Left ventricle myocardium inferior (tissue), 1 donor: ENCODE measurements at places on chromosomes 6 and 20. TPM values are rescaled to one million over a fixed set of nuclear protein-coding genes. Genes with fewer than 3 reads are reported as not detected.

DNA sequence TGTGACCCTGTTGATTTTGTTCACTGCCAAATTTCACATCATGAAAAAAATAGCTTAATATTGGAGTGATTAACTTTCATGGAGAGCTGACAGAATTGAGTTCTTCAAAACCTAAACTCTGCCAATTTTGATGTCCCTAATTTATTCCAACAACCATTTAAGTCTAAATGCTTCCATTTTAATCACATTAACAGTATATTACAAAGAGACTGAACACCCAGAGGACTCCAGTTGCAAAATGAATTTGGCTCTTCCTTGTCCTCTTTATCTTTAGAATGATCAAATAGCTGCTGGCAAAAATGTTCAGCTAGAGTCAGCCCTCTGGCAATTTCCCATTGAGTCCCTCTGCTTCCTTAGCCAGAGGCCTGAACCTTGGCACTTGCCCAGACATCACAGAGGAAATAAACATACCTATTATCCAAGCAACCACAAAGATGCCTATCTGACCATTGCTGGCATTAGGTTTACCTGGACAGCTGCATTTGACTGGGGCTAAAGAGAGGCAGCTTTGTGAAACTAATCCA, 299.0 kb upstream of the STXBP5 start:
- no peaks in the 10 kb centered on the region for H3K27me3 ChIP-seq
- no peak overlapping the region for H3K4me3 ChIP-seq
- peak overlapping the region; percentile 17 for H3K27ac ChIP-seq
- peaks cover 16% of the 10 kb centered on the region for H3K4me1 ChIP-seq

Gene NKX2-4
- not detected for total RNA-seq

GRCh38 chr20:51758978-51759544, 9.1 kb downstream of the ATP9A start:
- H3K27me3 ChIP-seq: no peaks in the 10 kb centered on the region
- H3K27ac ChIP-seq: no peak overlapping the region
- DNase-seq: peak; percentile 30
- H3K36me3 ChIP-seq: no peaks in the 10 kb centered on the region
- H3K4me3 ChIP-seq: no peak overlapping the region
- peaks cover 8% of the 10 kb centered on the region for H3K4me1 ChIP-seq

Gene JAG1
- total RNA-seq: 20.5 TPM

GRCh38 chr6:3328145-3328544, 69.4 kb downstream of the PSMG4 start:
- no peak overlapping the region for H3K4me3 ChIP-seq
- H3K27me3 ChIP-seq: no peaks in the 10 kb centered on the region
- H3K4me1 ChIP-seq: peaks cover 38% of the 10 kb centered on the region
- H3K36me3 ChIP-seq: no peaks in the 10 kb centered on the region
- no peak overlapping the region for H3K27ac ChIP-seq

GRCh38 chr6:75230484-75231325, 12.9 kb downstream of the COX7A2 start:
- H3K4me1 ChIP-seq: peaks cover 22% of the 10 kb centered on the region
- H3K36me3 ChIP-seq: no peaks in the 10 kb centered on the region
- no peak overlapping the region for H3K27ac ChIP-seq
- H3K4me3 ChIP-seq: peak overlapping the region; percentile 43

GRCh38 chr20:8489094-8489883, 357.2 kb downstream of the PLCB1 start:
- peaks cover 14% of the 10 kb centered on the region for H3K4me1 ChIP-seq
- no peaks in the 10 kb centered on the region for H3K36me3 ChIP-seq
- peak; percentile 24 for DNase-seq
- H3K27me3 ChIP-seq: no peaks in the 10 kb centered on the region
- H3K27ac ChIP-seq: no peak overlapping the region

Gene OR2B6
- total RNA-seq: not detected

DNA sequence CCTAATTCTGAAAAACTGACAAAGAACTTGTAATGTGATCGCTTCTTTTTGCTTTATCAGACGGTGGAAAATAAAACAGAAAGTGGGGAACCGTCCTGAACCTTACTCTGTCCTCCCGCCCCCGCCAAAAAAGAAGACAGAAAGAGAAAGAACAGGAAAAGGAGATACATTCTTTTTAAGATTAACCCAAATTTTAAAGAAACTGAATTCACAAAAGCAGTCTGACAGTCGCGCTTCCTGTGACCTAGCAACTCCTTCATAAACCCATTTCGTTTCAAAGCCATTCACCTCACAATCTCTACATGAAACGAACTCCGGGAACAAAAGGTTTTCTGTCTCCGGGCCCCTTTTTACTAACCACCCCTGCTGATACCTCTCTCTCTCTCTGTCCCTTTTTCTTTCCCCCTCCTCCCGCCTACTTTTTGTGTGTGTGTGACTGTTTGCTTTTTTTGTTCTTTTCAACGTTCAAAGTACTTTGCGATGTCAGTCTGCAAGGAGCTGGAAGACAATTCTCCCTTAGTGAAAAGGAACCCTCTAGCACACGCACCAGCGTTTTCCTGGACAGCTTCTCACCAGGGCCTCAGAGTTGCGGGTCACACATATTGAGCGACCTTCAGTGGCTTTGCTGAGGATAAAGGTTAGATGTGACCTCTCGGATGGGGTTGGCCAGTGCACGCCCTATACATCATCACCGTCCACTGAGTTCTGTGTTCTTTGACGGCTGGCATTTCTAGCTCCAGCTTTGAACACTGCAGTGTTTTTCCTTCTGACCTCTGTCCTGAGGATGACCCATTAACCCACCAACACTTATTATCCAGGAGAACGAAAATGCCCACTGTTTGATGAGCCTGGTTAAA, 530 bp upstream of the NEDD9 start:
- peaks cover 38% of the 10 kb centered on the region for H3K4me1 ChIP-seq
- DNase-seq: no peak
- H3K4me3 ChIP-seq: peak overlapping the region; percentile 70
- H3K36me3 ChIP-seq: no peaks in the 10 kb centered on the region
- no peaks in the 10 kb centered on the region for H3K27me3 ChIP-seq
- H3K27ac ChIP-seq: peak overlapping the region; percentile 87

- H3K4me3 ChIP-seq: no peak overlapping the region
- no peak for DNase-seq
- H3K4me1 ChIP-seq: peaks cover 7% of the 10 kb centered on the region
- H3K27me3 ChIP-seq: no peaks in the 10 kb centered on the region
- no peak overlapping the region for H3K27ac ChIP-seq
Observed at GRCh38 chr6:141050471-141050870, 1082.3 kb upstream of the GJE1 start.

- H3K4me3 ChIP-seq: no peak overlapping the region
- peaks cover 82% of the 10 kb centered on the region for H3K4me1 ChIP-seq
- H3K27ac ChIP-seq: peak overlapping the region; percentile 46
- H3K36me3 ChIP-seq: no peaks in the 10 kb centered on the region
- no peaks in the 10 kb centered on the region for H3K27me3 ChIP-seq
Observed at GRCh38 chr6:156809034-156809433, 31.9 kb downstream of the ARID1B start.

DNA sequence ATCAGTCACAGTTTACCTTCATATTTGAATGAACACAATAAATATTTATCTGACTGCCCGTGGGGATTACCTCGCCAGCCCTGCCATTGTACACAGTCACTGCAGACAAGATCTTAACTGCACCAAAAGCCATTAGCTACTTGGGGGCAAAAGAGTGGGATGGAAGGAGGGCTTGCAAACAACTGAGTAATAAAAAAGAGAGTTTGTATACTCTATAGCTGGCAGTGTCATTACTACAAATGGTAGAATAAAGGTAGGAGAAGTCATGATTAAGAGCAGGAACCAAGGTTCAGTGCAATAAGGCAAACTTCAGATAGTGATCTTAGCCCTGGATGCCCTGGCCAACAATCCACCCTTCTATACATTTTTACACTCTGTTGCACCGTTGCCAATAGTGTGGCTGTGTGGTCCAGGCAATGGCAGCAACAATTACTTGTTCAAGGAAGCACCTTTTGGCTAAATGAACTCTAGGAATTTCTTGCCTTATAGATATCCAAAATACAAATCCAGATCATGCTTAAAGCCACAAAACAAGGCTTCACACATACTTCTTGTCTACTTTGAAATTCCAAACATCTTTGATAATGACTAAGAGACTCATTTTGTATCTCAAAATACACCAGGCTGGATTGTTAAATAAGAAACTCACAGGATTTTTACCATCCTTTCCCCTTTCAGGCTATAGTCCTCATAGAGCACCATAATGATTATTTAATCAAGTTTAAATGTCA, 955.4 kb upstream of the ADGRB3 start:
- H3K4me3 ChIP-seq: no peak overlapping the region
- H3K27me3 ChIP-seq: no peaks in the 10 kb centered on the region
- no peak for DNase-seq
- no peaks in the 10 kb centered on the region for H3K4me1 ChIP-seq
- H3K36me3 ChIP-seq: no peaks in the 10 kb centered on the region

- no peaks in the 10 kb centered on the region for H3K27me3 ChIP-seq
- H3K27ac ChIP-seq: peak overlapping the region; percentile 63
- DNase-seq: no peak
- H3K4me3 ChIP-seq: no peak overlapping the region
- H3K4me1 ChIP-seq: peaks cover 38% of the 10 kb centered on the region
- no peaks in the 10 kb centered on the region for H3K36me3 ChIP-seq
Observed at GRCh38 chr6:107646776-107647438, 157.0 kb downstream of the SOBP start.

Gene RIPPLY2
- total RNA-seq: not detected

- no peak overlapping the region for H3K27ac ChIP-seq
- H3K27me3 ChIP-seq: no peaks in the 10 kb centered on the region
- no peaks in the 10 kb centered on the region for H3K4me1 ChIP-seq
- H3K36me3 ChIP-seq: no peaks in the 10 kb centered on the region
Observed at GRCh38 chr6:18997375-18997826, 610.3 kb downstream of the RNF144B start.

- no peaks in the 10 kb centered on the region for H3K4me1 ChIP-seq
- H3K4me3 ChIP-seq: peak overlapping the region; percentile 24
- no peak for DNase-seq
- H3K36me3 ChIP-seq: no peaks in the 10 kb centered on the region
- no peak overlapping the region for H3K27ac ChIP-seq
Observed at GRCh38 chr6:5866547-5867051, 140.1 kb downstream of the NRN1 start.

Gene SLC22A23
- 7.0 TPM for total RNA-seq

DNA sequence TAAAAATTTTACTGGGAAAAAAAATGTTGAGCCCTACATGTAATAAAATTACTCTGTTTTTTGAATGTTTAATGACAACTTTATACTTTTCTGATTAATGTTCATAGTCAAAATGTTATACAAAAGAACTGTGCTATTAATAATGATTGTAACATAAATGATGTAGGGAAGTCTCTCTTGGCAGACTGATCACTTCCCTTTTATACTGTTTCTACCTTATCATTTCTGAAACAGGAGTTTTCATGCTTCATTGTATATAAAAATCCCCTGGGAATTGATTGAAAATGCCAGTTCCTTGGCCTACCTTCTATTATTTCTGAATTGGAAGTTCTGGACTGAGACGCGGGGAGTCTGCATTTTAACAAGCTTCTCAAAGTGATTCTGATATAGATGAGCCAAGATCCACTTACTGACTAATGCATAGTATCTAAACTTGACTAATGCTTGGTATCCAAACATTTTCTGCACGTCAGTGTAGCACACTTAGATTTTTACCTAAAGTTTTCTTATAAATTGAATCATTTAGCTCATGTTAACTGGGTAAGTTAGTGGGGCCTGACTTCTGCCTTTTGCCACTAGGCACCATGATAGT, 7.2 kb upstream of the HDAC2 start:
- no peak for DNase-seq
- no peaks in the 10 kb centered on the region for H3K4me1 ChIP-seq
- no peak overlapping the region for H3K4me3 ChIP-seq
- no peaks in the 10 kb centered on the region for H3K27me3 ChIP-seq
- no peaks in the 10 kb centered on the region for H3K36me3 ChIP-seq
- no peak overlapping the region for H3K27ac ChIP-seq

DNA sequence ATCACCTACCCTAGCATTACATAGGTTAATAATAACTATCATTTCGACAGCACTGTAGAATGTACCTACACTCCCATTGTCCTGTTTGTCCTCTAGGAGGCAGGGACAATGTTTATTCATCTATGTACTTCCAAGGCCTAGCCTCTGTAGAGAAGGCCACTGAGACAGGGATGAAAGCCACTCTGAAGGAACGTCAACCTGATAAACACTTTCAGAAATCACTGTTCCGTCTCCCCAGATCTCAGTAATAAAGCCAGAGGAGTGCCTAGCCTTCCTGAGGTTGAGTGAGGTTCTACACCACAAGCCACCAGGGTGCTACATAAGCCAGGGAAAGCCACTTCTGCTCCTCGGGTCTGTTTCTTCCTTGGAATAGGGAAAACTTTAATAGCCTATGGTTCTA, 44.8 kb downstream of the POPDC3 start:
- no peak for DNase-seq
- H3K36me3 ChIP-seq: no peaks in the 10 kb centered on the region
- peak overlapping the region; percentile 90 for H3K4me3 ChIP-seq
- H3K27me3 ChIP-seq: no peaks in the 10 kb centered on the region
- peaks cover 32% of the 10 kb centered on the region for H3K4me1 ChIP-seq
